D721Med (cell line): ENCODE measurements at places on chromosomes 4 and X.

DNA sequence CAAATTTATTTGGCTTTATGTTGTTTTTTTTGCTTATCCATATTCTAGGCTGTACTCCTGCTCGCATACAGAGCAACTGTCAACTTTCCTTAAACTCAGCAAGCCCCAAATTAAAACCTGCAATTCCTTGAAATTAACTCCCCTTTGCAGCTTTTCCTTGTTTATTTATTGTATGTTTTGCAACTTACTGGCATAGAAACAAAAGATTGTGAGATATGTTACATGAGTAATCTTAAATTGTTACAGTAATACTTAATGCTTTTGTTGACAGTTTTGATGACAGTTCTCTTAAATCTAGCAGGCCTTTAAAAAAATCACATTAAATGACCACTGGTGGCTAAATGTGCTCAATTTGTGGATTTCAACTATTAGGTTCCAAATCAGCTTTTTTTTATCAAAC lies 4.5 kb downstream of the DDX3X start:
- no peak for DNase-seq

DNA sequence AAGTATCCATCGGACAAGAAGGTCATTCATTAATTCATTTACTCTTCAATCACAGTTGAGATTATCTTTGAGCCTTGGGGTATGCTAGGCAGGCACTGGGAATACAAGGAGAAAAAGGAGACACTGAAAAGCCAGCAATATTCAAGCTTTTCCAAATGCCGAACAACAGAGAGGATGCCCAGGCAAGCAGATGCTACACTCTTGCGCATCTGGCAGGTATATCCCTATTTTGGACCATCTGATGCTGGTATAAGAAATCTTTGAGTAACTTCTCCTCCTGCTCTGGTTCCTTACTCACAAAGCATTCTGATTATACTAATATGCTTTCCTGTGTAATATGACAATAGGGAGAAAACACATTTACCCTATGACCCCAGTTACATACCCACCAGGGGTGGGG lies 354.9 kb downstream of the CBLL2 start:
- no peak for DNase-seq

- DNase-seq = no peak
Measured at GRCh38 chrX:20434986-20435385, 168.3 kb upstream of the RPS6KA3 start.

GRCh38 chrX:123562342-123563146 lies 170.3 kb downstream of the THOC2 start:
- DNase-seq = no peak

DNA sequence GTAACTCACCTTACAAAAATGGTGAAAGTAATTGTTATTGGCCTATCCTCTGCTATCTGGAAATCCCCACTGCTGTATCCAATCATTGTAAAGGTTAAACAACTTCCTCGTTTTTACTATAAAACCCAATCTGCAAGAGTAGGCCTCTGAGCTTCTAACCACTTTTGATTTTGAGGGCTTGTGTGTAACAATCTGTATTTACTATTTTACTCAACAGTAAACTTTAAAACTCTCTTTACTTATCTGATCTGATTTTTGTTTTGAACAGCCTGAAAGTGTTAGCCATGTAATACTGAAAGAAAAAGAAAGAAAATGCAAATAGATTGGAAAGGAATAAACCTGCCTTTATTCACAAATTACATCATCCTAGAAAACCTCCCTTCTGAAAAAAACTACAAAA lies 63.1 kb downstream of the SLC10A7 start:
- DNase-seq = no peak

DNA sequence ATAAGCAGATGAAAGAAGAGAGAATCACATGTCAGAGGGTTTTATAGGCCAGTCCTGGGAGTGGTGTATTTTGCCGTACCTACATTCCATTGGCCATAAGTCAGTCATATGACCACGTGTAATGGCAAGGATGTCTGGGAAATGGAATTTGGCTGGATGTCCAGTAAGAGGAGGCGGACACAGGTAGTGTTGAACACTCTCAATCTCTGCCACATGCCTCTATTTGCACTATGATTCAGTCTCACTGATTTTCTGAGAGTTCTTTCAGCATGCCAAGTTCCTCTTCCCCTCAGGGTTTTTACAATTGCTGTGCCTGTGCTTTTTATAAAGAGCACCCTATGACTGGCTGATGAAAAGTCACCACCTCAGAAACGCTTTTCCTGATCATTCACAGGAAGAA lies 164.2 kb upstream of the GPR101 start:
- no peak for DNase-seq

- no peak for DNase-seq
Measured at GRCh38 chrX:9698576-9698975, 67.1 kb downstream of the GPR143 start.

GRCh38 chrX:57266275-57266674 lies 20.2 kb upstream of the FAAH2 start:
- no peak for DNase-seq

DNA sequence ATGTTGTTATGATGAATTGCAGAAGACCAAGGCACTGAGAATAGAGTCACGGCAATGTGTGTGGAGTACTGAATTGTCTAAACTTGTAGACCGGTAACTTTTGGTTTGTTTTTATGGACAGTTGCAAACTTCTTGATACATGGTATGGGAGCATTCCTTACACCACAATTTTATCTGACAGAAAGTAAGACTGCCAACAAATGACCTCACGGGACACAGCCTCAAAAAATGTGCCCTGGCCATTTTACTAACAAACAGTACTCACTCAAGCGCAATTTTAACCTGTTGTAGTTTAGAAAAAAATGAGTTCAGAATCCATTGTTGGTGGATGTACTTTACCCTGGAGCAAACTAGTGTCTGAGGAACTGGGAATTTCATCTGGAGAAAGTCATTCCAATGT lies 321.2 kb downstream of the CAMK2D start:
- no peak for DNase-seq

DNA sequence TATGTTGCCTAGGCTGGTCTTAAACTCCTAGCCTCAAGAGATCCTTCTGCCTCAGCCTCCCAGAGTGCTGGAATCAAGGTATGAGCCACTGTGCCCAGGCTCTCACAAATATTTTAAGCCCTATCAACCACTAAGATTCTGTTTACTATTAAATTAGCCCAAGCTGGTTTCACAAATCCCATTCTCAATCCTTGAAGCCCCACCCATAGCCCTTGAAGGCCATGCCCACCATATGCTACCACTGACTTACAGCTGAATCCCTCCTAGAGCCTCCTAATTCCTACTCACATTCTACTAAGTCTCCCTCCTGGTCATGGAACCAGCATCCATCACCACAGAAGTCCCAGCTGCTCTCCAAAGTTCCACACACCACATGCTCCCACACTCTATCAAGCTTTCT lies 9.7 kb downstream of the GRIPAP1 start:
- peak; percentile 51 for DNase-seq

DNA sequence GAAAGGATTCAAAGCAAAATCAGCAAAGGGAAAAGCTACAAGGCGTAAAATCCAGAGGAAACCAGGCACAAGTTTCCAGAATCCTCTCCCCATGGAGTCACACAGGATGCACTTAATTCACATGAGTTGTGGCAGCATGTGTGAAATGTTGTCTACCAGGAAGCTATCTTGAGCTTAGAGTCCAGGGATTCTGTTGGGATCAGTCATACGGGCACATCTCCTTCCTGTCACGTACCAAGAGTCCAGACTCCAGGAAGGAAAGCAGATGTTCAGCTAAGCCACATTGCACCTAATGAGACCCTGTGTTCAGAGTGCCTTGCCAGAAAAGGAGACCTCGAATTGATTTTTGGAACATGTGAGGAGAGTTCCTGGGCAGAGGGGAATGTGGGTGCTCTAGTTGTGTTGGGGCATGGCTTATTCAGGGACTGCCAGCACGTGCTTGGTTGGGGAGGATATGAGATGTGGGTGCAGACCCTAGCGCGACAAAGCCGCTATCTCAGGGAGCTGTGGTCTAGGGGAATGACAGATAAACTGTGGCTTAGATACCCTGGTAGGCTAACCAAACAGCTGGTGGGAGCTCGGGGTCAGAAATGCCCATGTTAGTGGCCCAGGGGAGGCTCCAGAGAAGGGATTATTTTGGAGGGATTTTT lies 70.0 kb downstream of the EVC start:
- DNase-seq = no peak
